ENCODE measurements at places on chromosomes 5 and 9.

DNA sequence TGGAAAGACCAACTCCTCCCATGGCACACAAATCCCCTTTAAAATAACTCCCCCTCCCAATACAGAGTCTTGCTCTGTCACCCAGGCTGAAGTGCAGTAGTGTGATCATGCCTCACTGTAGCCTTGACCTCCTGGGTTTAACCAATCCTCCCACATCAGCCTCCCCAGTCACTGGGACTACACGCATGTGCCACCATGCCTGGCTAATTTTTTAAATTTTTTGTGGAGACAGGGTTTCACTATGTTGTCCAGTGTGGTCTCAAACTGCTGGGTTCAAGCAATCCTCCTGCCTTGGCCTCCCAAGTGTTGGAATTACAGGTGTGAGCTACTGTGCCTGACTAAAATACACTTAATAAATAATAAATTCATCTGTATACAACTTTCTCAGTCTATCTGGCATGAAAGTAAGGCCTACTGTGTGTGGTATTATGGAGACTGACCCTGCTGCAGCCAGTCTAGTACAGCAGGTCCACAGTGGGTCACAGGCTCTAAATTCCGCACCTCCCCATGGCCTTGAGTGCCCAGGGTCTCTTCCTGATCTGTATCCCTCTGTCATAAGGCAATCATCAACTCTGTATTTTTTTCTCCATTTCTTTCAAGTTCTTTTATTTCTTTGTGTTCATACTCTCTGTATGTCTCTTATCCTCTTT, 169.4 kb downstream of the MAPKAP1 start:
- no peak overlapping the region for H3K27ac ChIP-seq
- DNase-seq = no peak
- peaks cover 8% of the 10 kb centered on the region for H3K36me3 ChIP-seq
- no peaks in the 10 kb centered on the region for H3K4me1 ChIP-seq
- H3K27me3 ChIP-seq = peaks cover under 1% of the 10 kb centered on the region
- no peak overlapping the region for H3K4me3 ChIP-seq

GRCh38 chr5:64690417-64691151, at the start of gene SHISAL2B:
TSS of gene SHISAL2B (plus strand) at chr5:64690503. CDS start at chr5:64690624, 121 bp downstream.
- H3K4me1 ChIP-seq = peaks cover 16% of the 10 kb centered on the region
- H3K36me3 ChIP-seq = no peaks in the 10 kb centered on the region
- peak; percentile 50 for DNase-seq
- peak within 1 kb of the TSS; percentile 89 for H3K4me3 ChIP-seq
- no peak within 1 kb of the TSS for H3K27ac ChIP-seq

DNA sequence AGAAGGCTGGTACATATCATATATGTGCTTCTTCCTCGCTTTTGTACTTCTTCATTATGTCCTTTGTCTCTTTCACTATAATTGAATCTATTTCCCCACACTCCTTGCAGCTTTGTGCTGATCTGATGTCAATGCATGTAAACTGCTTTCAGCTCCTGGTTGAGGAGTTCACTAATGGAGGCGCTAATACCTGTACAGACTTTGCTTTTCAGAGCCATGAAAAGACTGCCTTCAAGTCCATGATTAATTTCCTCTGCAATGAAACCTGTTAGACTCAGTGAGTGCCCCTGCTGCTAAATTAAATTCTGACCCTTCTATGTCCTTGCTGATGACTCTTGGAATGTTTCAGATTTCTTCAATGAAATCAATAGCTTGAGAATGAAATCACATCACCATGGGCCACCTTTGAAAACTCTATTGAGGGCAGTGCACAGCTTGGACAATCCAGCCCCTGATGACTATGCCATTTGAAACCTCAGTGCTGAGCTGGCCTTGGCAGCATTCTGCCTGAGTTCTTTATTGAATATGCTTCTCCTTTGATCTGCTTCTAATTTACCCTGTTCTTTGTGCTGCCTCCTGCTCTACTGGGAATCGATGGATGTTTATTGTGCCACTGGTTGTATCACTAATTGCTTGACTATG, 358.2 kb upstream of the DMAC1 start:
- H3K4me3 ChIP-seq = no peak overlapping the region
- peaks cover 2% of the 10 kb centered on the region for H3K4me1 ChIP-seq

DNA sequence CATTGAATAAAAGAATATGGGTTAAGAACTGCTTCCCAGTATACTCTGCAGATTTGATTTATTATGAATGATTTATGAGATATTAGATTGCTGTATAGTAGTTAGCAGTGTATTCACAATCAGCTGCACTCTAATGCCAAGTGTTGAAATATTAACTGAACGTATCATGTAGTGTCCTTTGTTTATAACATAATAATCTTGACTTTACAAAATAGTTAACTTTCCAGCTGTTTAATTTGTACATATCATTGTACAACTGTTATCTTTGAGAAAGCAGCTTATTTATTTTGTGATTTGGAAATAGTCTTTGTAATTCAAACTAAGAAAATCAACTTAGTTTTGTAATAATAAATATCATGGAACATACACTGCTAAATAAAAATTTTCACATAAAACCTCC, 219.5 kb downstream of the RANBP17 start:
- H3K27ac ChIP-seq = no peak overlapping the region
- no peak for DNase-seq
- H3K4me3 ChIP-seq = no peak overlapping the region
- H3K27me3 ChIP-seq = no peaks in the 10 kb centered on the region
- peaks cover 12% of the 10 kb centered on the region for H3K36me3 ChIP-seq

GRCh38 chr5:168601972-168602371, 22.8 kb upstream of the PANK3 start:
- H3K27me3 ChIP-seq = no peaks in the 10 kb centered on the region
- DNase-seq = no peak
- H3K27ac ChIP-seq = no peak overlapping the region
- no peak overlapping the region for H3K4me3 ChIP-seq
- H3K36me3 ChIP-seq = no peaks in the 10 kb centered on the region
- H3K4me1 ChIP-seq = peaks cover 5% of the 10 kb centered on the region

Measured in endothelial cell (in vitro differentiated cells).